ENCODE measurements at places on chromosomes 2 and 18.

DNA sequence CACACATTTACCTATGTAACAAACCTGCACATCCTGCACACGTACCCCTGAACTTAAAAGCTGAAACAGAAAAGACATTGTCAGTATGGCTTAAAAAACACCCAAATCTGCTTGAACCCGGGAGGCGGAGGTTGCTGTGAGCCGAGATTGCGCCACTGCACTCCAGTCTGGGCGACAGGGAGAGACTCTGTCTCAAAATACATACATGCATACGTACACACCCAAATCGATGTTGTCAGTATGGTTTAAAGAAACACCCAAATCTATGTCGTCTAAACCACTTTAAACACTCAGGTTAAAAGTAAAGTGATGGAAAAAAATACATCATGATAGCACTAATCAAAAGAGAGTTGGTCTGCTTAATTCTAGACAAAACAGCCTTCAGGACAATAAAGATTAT, 257.5 kb downstream of the RPRM start:
- no peak for DNase-seq

GRCh38 chr18:24118750-24119577, 19.9 kb upstream of the CABYR start:
- DNase-seq, result peak; percentile 57

- DNase-seq, result no peak
Observed at GRCh38 chr2:193965263-193965662, 1691.8 kb upstream of the SLC39A10 start.

DNA sequence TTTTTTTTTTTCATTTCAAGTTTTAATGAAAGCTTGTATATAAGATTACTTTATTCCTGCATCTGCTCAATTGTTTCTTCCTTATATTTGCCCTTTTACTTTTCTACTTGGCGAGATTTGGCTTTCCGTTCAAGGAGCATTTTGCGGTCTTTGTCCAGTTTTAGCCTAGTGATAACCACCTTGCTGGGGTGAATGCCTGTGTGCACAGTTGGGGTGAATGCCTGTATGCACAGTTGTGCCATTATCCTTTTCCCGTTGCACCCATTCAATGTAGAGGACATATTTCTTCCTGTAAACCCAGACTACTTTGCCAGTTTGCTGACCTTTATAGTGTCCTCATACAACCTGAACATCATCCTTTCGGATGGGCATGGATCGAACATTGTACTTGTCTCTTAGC, 12.0 kb downstream of the ZNF236 start:
- DNase-seq, result no peak

DNA sequence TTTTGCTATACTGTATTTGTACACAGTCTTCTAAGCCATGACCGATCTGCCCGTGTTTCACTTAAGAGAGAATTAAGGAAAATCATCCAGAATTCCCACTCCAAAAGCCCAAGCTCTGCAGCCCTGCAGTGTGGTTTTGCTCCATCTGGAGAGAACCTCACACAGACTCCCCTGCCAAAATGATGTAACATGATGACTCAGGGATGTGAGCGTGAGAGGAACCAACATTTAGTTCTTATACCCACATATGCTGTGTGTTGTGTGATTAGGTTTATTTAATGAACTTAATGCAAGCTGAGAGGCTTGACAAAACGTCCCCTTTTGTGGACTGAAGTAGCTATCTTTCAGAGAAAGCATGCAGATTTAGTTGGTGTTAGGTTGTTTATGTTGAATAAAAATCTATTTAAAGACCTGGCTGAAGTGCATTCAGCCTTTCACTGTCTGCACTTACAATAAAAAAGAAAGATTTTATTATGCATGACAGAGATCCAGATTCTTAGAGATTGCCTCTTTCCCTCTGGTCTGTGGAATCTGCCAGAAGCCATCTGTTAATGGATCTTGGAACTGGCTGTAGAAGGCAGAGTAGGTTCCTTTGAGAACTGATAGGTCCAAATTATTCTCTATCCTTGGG, 6.3 kb downstream of the RAB12 start:
- DNase-seq, result no peak

Data from GM12864 (cell line).